ENCODE measurements at places on chromosomes 11 and 22.

DNA sequence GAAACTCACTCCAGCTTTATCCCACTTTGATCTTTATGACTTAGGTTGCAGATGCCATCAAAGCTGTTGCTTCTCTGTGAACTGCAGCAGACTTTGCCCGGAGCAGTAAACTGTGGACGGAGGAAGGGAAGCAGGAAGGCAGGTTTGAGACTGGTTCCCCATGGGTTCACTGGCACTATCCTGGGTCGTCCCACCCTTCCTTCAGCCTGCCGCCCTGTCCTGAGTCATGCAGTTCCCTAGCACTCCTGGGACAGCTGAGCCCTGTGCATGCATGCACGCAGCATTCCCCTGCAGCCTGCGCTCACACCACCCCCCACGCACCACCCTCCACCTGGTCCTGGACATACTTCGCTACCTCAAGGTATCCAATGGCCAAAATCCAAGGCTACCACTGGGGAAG, 23.5 kb upstream of the P2RY2 start:
- DNase-seq = no peak

- DNase-seq = no peak
Measured at GRCh38 chr11:8266246-8267241, 2.9 kb upstream of the LMO1 start.

DNA sequence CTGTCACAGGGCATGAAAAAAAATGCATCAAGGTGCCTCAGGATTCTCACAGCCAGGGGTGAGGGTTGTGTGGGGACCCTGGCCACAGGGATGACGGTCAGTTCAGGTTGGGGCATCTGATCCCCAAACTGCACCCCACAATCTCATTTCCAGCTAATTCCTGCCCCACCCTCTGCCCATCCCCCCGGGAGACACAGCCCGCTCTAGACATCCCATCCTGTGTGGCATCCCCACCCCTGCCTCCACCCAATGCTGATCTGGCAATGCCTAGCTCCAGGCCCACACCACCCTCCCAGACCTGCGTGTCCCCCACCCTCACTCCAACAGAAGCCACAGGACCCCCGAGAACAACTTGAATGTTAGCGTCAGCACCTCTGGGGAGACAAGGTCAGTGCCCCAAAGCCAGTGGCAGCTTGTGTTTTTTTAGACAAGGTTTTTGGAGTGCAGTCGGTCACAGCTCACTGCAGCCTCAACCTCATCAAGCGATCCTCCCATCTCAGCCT, 25.3 kb downstream of the TSPAN4 start:
- no peak for DNase-seq

DNA sequence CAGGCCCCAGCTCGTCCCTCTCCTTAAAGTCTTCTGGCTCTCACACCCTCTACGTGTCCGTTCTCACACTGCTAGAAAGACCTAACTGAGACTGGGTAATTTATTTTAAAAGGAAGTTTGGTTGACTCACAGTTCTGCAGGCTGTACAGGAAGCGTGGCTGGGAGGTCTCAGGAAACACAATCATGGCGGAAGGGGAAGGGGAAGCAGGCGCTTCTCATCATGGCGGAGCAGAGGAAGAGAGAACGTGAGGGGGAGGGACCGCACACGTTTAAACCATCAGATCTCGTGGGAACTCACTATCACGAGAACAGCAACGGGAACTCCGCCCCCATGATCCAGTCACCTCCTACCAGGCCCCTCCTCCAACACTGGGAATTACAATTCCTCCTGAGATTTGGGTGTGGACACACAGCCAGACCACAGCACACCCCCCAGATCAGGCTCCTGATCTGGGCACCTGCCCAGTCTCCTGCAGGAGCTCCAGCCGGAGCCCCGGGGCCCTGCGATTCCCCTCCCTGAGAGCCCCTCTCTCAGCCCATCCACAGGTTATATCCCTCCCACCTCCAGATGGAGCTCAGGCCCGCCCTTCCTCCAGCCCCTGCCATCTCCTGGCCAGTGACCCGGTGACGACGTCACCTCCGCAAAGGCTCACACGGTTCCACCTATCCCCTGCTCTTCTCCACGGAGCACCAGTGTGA, 170.2 kb downstream of the BRD1 start:
- no peak for DNase-seq

DNA sequence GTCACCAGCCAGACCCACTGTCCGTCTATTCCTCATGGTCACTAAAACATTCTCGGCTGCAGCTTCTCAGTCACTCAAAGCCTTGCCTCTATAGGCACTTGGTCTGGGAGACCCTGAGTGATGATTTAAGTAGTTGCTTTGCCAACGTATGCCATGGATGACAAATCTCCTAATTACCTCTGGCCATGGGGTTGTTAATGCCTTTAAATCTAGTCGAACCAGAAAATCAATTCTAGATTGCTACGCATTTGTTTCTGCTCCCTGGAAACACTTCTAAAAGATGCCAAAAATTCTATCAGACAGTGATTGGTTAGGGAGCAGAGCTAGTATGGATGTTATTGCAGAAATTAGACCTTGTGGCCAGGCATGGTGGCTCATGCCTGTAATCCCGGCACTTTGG, 57.0 kb upstream of the RTL6 start:
- DNase-seq = no peak

GRCh38 chr11:95435628-95436353, 204.8 kb upstream of the SESN3 start:
- DNase-seq = no peak

GRCh38 chr11:95589893-95590612, 199.5 kb downstream of the FAM76B start:
- no peak for DNase-seq

DNA sequence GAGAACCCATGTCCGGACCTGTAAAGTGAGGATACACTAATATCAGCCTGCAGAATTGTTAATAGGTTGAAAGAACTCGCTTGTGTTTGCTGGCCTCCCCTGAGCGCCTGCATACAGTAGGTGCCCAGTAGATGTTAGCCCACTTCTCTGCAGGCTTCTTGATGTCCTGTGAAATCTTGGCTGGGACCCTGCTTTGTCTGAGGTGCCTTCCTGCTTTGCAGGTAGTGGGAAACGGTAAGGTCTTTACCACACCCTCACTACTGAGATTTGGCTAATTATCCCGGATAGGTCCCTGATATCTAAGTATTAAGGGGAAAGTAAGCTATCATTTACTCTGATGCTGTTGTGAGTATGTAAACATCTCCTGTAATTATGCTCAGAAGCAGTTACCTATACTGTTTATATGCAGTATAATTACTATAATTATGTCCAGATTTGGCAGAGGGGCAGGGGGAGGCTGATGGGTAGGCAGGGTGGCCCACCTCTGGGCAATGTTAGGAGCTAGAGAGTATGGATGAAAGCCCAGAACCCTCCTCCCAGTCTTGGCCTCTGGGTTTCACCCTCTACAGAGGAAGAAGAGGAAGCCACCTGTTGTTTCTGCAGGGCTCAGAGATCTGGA, 1.2 kb upstream of the ARRB1 start:
- no peak for DNase-seq

- no peak for DNase-seq
Measured at GRCh38 chr11:2472428-2473186, 27.8 kb downstream of the KCNQ1 start.

- no peak for DNase-seq
Measured at GRCh38 chr11:1218788-1219445, 3.9 kb upstream of the MUC5B start.

DNA sequence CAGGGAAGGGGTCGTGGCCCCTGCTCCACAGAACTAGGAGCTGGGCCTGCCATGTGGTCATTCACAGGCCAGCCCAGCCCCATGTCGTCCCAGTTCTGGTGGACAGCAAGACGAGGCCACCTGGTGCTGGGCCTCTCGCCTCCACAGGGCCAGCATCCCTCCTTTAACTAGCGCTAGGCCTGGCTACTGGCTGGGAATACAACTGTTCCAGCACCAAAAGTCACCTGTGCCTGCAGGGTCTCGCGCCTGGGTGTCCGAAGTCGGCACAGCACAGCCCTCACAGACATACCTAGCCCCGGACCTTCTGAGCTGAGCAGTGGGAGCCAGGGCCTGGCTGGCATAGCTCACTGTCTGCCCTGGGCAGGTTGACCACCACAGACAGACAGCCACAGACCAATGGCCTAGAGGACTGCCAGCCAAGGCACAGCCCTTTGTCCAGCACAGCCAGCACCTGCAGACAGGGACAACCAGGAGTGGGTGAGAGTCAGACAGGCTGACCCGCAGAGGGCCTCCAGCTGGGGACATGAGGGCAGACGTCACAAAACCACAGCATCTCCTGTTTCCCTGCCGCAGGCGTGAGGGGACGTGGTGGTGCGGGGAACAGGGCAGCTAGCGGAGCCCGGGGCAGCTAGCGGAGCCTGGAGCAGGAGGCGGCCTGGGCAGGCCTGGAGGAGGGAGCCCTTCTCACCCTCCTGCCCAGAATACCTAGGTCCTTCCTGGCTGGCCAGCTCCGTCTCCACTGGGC, 27.2 kb upstream of the TH start:
- DNase-seq = no peak

GRCh38 chr11:82747471-82747870, 13.8 kb upstream of the FAM181B start:
- DNase-seq = no peak

GRCh38 chr22:28426346-28427132, 253.1 kb downstream of the TTC28 start:
- no peak for DNase-seq

GRCh38 chr11:22194306-22194705, 1.4 kb downstream of the ANO5 start:
- DNase-seq = no peak

GRCh38 chr22:37804352-37804880, 3.3 kb upstream of the GCAT start:
- no peak for DNase-seq

- no peak for DNase-seq
Measured at GRCh38 chr11:45580399-45580798, 85.0 kb downstream of the CHST1 start.

DNA sequence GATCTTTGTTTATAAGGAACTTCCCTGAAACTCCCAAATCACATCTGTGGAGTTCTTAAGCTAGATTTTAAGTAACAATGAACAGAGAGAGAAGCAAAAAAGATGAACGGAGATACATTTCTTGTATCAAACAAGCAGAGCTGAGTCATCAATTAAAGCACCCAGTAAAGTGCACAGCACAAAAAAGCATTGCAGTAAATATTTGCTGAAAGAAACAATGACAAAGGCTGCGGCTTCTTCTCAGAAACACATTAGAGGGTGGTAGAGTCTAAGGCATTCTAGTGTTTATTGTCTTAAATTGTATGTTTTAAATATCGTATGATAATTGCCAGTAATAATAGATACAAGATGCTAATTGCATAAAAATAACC, 941.6 kb upstream of the CHORDC1 start:
- DNase-seq = no peak

DNA sequence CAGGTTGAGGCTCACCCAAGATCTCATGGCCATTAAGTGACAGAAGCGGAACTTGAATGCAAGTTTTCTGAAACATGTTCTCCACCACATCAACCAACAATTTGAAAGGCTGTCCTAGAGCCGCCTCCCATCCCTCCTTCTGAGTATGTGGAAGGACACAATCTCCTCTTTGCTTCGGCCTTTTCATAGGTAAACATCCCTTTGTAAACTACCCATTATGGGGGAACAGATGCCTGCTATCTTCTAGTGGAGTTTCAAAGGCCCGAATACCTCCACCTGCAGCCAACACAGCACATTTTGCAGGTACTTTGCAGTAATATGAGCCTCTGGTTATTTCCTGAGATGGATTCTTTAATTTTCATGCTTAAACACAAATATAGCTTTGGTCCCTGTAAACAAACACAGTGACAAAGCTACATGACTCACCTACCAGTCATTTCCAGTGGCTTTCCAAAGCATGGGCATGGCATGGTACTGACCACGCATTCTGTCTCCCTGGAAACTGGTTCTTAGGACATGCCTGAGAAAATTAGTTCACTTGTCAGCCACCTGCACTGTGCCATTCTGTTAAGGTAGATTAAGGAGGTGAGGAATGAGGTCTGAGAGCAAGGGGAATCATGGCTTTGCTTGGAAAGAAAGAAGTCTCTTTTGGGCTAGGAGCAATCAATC, 60.2 kb downstream of the EHF start:
- peak; percentile 88 for DNase-seq

GRCh38 chr11:110711448-110711775, 825 bp downstream of the ARHGAP20 start:
- DNase-seq = no peak

DNA sequence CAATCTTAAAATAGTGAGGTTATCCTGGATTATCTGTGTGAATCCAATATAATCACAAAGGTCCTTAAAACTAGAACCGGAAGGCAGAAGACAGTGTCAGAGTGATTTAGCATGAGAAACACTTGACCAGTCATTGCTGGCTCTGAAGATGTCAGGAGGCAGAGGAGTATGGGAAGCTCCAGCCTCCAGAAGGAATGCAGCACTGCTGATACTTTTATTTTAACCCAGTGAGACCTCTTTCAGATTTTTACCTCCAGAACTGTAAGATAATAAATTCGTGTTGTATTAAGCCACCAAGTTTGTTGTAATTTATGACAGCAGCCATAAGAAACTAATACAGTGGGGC, 134.4 kb upstream of the ZC3H12C start:
- DNase-seq = no peak

- DNase-seq = no peak
Measured at GRCh38 chr22:45329530-45329936, 19.8 kb downstream of the FAM118A start.

DNA sequence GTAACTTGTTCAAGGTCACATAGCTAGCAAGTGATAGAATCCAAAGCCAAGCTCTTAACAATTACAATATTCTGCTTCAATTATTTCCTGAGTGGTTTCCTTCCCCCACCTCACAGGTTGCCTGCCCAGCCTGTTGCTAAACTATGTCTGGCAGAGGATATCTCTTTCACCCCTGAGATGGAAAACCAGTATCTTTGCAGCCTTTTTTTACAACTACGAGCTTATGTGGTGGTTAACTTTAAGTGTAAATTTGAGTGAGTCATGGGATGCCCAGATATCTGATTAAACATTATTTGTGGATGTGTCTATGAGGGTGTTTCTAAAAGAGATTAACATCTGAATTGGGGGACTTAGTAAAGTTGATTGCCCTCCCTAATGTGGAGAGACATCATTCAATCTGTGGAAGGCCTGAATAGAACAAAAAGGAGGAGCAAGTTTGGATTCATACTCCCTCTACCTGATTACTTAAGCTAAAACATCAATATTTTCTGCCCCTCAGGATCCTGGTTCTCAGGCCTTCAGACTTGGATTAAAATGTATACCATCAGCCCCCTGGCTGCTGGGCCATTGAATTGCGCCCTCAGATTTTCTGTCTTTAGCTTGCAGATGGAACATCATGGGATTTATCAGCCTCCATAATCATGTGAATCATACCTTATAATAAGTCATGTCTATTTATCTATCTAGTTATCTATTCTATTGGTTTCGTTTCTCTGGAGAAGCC, 911.9 kb downstream of the METTL15 start:
- DNase-seq = no peak

- DNase-seq = no peak
Measured at GRCh38 chr11:73259406-73260126, 12.6 kb upstream of the P2RY6 start.

DNA sequence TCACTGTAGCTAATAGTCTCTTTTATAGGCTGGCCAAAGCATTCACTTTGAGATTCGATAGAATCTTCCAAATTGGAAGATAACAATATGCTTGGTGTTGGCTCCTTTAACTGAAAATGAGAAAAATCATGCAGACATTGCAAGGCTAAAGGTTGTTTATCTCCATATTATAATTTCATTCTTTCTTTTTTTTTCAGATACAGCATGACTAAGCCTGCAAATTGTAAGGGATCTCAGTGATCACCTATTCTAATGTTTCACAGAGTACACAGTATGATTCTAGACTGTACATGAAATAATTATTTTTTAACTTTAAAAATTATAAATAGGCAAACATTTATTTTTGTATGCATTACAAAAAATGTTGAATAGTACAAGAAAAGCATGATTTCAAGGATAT, 451.7 kb upstream of the DDI1 start:
- no peak for DNase-seq

GRCh38 chr11:76269661-76270261, 63.5 kb upstream of the WNT11 start:
- DNase-seq = no peak
